A549 (cell line): ENCODE measurements at places on chromosomes 7 and 10. TPM values are rescaled to one million over a fixed set of nuclear protein-coding genes. Genes with fewer than 3 reads are reported as not detected.

STAG3 gene
- 0.50 to 0.66 TPM (median 0.55 TPM) in 3 replicates for polyA plus RNA-seq

ATG9B gene
- polyA plus RNA-seq, result 0.17 to 0.23 TPM (median 0.21 TPM) in 3 replicates

- no peak for DNase-seq
Observed at GRCh38 chr10:14812271-14812670, 25.6 kb downstream of the CDNF start.

- no peak for DNase-seq
Observed at GRCh38 chr10:63462442-63462841, 3.3 kb downstream of the JMJD1C start.

GRCh38 chr10:93437086-93437945 lies 44.8 kb downstream of the MYOF start:
- DNase-seq, result peak; percentile 96

GRCh38 chr7:1158203-1159126 lies 1.5 kb downstream of the ZFAND2A start:
- no peak for DNase-seq

- DNase-seq, result no peak
Observed at GRCh38 chr7:40538281-40538680, 403.5 kb downstream of the SUGCT start.

- DNase-seq, result peak; percentile 67
Observed at GRCh38 chr7:16695621-16696237, 49.7 kb downstream of the BZW2 start.
